ENCODE measurements at places on chromosomes 16 and 17.

DNA sequence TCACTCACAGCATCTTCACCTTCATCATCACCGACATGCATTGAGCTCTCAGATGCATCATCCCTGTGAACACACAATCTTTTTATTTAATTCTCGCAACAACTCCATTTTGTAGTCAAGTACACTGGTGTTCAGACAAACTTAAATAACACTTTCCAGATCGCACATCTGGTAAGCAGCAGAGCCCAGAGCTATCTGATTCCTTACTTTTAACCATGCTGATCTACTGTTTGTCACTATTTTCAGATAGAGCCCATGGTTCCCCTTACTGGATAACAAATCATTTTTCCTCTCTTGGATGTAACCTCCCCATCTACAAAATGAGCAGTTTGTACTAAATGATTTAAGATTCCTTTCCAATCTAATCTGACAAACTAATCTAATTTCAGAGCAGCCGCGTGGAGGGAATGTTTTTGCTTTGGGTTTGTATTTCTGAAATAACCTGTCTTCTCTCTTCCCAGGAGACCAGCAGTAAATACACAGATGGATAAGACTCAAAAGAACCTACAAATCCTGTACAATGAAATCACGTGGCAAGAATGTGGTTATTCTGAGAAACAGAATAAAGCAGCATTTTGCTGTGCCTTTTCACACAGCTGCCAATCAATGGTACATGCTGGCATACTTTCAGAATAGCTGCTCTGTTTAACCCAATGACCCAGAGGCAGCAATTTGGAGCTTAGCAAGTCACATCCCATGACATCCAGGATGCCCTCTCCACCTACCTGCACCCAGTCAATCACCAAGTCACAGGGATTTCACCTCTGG lies 72.9 kb upstream of the CCL2 start:
- DNase-seq = no peak

- no peak for DNase-seq
These were observed 33.9 kb downstream of the SPECC1 start for GRCh38 chr17:20043021-20043420.

DNA sequence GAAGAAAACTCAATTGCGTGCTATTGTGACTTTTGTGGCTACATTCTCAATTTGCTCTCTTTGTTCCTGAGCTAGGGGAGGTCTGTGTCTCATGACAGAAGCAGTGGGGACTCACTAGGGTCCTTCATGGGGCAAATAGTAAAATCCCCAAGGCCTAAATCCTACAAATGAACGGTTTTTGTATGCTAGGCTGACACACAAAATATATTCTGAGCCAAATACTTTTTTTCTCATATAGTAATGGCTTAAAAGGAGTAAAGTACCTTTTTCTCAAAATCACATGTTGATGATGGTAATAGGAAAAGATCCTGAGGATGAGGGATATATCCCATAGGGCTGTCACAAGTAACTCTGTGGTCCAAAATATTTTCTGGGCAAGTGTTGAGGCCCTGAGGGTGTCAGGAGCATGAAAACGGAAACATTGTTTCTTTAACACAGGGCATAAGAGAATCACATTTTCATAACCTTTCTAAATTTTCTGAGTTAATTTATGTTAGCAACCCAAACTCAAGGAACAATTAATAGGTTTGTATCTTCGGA lies 77.5 kb upstream of the CNTNAP4 start:
- no peak for DNase-seq

DNA sequence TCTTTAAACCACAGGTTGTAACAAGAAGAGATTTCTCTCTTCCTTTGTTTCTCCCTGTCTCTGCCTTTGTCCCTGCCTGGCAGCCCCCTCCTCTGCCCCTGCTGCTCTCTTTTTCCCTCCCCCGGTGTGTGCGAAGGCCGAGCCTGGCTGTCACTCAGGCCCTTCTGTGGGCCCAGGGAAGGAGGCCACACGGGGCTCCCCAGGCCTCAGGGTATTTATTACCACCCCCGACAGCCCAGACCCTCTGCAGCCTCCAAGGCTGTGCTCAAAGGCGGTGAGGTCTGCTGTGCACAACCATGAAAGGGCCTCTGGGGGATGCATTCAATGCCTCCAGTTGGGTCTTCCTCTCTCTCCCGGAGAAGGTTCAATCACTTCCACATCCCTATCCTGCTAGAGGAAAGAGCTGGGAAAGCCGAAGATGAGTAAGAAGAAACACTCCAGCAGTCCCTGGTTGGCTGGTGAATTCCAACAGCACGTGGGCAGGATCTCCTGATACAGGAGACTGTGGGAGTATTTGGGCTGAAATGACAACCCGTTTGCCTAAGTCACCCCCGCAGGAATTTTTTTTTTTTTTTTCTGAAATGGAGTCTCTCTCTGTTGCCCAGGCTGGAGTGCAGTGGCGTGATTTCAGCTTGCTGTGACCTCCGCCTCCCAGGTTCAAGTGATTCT lies 34.2 kb downstream of the ZNF423 start:
- no peak for DNase-seq

DNA sequence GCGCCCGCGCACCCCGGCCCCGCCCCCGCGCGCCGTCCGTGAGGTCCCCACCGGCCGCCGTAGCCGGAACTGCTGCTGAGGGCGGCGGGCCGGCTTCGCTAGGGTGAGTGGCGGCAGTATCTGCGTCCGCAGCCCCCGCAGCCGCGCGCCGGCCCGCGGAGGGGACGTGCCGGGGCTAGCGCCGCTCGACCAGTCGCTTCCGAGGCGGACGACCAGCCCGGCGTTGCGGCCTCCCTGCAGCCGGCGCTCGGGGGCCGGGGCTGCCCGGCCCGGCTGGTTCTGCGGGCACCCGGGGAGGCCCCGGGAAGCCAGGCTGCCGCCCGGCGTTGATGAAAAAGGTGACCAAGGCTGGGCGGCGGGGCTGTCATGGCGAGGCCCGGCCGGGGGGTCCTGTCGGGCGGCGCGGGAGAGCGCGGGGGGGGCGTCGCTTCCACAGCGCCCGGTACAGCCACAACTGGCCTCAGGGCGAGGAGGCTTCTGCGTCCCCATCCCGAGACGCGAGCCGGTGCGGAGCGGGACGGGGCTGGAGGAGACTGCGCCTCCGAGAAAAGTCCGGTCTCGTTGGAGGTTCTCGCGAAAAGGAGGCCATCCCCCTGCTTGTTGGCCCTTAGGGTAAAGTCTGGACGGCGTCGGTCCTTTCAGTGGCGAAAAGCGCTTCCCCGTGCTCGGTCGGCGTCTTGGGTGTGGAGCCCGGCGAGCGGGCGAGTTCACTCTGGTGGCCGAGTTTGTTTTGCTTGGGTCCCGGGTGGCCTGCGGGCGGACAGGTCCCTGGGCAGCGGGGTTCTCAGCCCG lies at the start of gene CRAMP1:
Gene CRAMP1 (plus strand): TSS at position 41 of the 792 bp plus-strand sequence. CDS start 2,280 bp downstream, outside the sequence.
- DNase-seq = no peak

Data from NCI-H1048 (cell line).